Tibial artery (tissue), 4 donors: ENCODE measurements at places on chromosomes 5 and 9.

DNA sequence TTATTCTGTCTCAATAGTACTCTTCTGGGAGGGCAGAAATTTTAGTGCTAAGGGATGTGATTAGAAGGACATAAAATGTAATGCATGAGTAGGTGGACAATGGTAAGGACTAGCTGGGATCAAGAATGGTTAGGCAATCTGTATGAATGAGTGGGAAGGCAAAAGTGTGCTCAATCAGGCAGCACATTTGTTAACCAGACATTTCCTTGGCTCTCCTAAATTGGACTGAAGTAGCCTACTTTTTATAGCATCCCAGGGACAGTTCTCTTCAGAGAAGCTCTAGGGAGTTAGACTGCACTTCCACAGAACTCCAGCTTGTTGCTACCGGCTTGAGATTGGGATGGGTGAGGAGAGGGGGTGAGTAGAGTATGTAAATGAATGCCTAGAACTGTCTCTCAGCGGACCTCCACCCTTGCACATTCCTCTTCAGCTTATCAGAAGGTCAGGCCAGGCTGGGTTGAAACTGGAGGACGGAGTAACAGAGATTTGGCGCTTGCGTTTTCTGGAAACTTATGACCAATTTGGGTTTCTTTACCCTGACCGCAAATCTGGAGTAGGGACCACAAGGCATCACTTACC lies 19.0 kb upstream of the ARL14EPL start:
- no peak for DNase-seq

GRCh38 chr5:170611449-170612090 lies 107.8 kb downstream of the KCNIP1 start:
- DNase-seq = no peak

DNA sequence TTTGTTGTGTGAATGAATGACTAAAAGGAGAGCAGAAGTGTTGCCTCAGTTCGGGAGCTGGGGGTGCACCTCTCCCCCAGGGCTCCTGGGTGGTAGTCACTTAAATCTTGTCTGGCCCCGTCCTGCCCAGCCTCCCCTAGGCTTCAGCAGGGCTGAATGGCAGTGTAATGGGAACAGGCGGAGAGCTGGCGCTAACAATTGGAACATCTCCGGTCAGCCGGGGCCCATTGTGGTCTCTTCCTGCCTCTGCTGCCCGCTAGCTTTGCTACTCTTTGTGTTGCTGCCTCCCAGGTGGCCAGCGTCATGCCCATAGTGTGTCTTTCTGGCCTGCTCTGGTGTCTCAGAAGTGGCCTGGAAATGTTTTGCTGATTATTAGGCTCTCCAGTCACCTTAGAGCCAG lies 62.3 kb downstream of the RGS3 start:
- DNase-seq = no peak

GRCh38 chr9:77981332-77981731 lies 50.3 kb downstream of the GNAQ start:
- DNase-seq = no peak

DNA sequence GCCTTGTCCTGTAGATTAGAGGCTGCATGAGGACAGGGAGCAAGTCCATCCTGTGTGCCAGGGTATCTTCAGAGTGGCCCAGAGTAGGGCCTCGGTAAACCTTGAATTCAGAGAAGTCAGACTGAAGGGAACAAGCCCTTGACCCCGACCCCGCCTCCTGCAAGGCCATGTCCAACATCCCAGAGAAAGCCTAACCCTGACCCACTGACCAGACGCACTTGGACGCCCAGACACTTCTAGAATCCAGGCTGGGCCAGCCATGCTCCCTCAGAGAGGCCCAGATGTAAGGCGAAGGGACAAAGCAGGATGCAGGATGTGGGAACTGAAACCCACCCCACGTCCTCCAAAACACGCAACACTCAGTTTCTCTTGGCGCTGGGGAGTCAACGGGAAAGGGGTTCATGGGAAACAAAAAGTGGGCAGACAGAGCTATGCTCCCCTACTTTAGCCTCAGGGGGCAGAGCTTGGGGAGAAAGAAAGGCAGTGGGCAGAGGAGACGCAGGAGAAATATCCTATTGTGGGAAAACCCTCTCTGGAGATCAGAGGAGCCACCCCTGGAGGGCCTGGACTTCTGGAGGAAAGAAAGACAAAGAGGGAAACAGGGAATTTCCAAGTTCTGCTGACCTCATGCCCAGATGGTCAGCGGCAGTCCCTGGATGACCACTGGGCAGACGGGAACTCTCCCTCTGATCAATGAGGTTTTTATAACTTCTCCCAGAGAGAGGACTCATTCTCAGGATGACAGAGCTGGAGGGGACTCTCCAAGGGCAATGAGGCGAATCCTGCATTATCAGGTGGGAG lies 13.0 kb downstream of the TNIP1 start:
- DNase-seq = peak; percentile 51

DNA sequence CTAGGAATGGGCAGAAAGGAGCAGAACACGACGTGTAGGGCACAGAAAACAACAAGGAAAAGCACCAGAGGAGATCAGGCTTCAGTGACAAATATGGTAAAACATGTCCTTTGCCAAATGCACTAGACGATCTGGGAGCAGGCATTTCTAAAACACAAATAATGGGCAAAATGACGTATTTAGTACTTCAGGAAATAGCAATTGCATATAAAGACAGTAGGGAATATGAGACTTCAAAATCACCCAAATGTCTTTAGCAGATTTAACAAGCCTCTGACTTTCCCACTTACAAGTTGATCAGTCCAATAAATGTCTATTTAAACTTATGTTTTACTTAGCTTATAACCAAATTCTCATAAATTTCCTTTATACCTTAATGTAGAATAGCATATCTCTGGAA lies 969.6 kb upstream of the C9orf72 start:
- no peak for DNase-seq

- no peak for DNase-seq
Observed at GRCh38 chr9:132384376-132384775, 22.3 kb downstream of the TTF1 start.

DNA sequence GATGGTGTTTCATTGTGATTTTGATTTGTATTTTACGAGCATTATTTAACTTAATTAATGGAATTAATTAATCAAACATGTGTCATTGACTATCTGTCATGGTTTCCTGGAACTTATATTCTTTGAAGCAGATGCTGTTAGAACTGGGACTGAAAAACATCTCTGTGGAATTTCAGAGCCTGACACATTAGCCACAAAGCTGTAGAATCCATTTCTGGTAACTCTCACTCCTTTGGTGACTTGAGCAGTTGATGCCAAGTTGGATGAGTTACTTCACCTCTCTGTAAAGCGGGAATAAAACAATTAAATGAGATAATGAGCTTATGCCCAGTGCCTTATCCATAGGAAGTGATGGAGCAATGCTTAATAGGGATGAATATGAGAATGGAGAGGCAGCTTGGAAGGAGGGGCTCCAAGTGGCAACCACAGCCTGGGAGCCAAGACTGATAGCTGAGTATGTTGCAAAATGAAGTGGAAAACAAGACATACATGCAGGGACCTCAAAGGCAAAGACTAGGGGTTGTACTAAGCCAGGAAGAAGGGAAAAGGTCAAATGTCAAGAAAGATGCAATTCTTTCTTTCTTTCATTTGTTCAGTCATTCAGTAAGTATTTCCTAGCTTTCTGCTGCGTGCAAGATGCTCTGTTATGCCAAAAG lies 23.1 kb upstream of the ADRA1B start:
- DNase-seq = no peak

DNA sequence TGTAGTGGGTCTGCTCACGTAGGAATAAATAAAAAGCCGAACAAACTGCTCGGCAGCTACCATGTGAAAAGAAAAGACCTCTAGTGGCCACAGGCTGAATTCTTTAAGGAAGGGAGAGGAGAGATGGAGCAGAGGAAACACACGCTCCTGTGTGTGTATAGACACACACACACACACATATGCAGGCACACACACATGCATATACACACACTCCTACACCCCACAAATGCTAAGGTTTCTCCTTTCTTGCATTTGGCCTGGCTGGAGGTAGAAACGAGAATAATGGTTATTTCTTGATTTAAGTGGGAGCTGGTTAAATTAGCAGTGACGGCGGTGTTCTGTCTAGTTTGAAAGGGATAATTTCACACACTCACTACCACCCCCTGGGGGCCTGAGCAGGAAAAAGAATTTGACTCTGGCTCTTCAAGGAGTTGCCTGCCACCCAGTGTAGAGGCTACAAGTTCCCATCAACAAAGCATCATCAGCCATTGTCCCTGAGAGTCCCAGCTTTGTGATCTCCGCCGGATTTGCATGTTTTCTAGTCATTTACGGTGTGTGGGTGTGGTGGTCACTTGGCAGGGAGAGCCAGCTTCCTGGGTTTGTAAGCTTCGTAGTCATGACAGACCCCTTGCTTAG lies at the start of gene INSYN2B:
INSYN2B (minus strand) TSS at position 78 of the 636 bp plus-strand sequence. CDS start 96,597 bp downstream, outside the sequence.
- DNase-seq = peak; percentile 66
